NCI-H1417 (cell line): ENCODE measurements at places on chromosomes 5 and 9.

GRCh38 chr5:78327761-78328510 lies 32.5 kb upstream of the SCAMP1 start:
- no peak for DNase-seq

GRCh38 chr5:114243281-114243971 lies 118.4 kb upstream of the KCNN2 start:
- no peak for DNase-seq

DNA sequence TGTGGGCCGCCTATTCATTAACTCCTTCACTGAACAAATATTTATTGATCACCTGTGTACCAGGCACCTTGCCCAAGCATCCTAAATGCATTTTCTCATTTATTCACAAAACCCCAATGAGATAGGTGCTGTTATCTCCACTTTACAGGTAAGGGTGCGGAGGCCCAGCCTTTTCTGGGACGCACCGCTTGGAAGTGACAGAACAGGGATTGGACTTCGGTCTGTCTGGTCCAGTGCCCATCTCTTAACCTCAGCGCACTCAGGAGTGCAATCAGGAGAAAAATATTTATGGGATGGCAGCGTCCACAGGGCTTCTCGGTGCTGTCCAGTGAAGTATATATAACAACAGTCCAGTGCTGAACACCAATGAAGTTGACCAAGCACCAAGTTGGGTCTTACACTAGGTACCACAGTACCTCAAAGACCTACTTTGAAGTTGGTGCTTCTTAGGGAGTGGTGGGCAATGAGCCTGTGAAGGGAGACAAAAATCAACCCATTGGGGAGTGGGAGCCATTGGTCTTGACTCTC lies 18.9 kb upstream of the GARNL3 start:
- no peak for DNase-seq

DNA sequence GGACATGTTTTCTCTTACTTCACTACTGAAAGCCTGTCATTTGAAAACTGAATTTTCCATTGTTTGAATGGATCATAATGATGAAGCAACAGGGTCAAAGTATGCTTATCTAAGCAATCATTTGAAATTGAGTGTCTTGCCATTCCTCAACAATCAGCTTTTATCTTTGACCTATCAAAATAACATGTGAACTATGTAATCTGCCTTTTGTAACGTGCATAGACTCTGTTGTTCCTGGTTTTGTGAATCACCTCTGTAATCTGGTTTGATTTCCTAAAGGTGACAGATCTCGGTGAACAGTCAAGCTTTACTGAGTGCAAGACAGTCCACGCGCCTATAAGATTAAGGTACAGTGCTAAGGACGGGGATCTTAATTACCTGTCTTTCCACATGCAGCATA lies 3.3 kb downstream of the MEF2C start:
- no peak for DNase-seq

DNA sequence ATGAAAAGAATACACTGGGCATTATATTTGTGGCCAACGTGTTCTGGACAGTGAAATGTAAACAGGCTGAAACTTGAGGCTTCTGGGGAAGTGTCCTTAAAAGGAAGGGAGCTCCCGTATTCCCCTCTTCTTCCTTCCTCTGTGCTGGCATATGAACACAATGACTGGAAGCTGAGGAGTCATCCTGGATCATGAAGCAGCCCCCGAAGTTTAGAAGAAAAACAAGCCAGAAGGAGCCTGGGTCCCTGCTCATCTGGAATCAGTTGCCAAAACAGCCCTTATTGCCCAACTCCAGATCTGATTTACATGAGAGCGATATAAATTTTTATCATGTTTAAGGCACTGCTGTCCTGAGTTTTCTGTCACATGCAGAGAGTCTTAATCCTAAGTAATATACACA lies 65.4 kb upstream of the SLC1A1 start:
- DNase-seq = no peak

GRCh38 chr5:66222455-66222854 lies 78.4 kb downstream of the SREK1 start:
- no peak for DNase-seq

GRCh38 chr9:125961072-125961471 lies 213.9 kb downstream of the PBX3 start:
- no peak for DNase-seq

DNA sequence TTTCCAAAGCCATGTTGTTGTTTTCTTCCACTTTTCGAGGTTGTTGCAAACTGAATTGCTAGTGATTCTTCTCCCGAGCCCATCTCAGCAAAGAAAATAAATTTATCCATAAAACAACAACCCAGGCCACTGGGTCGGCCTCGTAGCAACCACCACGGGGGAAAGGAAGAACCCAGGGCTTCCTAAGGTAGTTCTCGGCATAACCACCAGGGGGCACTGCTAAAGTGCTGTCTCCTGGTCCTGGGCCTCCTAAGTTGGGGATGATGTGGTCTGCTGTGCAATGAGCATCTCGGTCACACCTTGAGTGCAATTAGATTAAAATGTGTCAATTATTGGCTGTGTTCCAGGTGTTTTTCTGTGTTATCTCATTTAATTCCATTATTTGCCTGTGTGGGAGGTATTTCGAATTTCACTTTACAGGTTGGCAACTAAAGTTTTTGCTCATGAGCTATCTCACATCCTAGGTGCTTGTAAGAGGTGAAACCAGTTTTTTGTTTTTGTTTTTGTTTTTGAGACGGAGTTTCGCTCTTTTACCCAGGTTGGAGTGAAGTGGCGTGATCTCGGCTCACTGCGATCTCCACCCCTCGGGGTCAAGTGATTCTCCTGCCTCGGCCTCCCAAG lies 102.8 kb upstream of the DAP start:
- DNase-seq = peak; percentile 53

DNA sequence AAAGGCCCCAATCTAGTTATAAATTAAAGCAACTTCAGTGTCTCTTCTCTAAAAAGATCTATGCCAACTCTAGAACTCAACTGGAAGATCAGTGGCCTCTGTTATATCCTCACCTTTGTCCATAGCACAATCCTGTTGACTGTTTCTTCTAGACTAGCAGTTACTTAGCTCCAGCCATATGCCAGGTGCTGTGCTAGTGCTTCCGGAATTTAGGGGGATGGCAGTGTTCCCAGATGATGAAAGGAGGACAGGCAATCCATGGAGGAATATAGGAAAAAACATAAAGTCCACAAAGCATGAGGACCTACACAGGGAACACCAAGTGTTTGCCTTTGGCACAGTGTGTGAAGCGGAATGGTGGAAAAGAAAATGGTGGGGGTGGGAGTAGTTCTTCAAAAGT lies 214.3 kb downstream of the MAPKAP1 start:
- no peak for DNase-seq

DNA sequence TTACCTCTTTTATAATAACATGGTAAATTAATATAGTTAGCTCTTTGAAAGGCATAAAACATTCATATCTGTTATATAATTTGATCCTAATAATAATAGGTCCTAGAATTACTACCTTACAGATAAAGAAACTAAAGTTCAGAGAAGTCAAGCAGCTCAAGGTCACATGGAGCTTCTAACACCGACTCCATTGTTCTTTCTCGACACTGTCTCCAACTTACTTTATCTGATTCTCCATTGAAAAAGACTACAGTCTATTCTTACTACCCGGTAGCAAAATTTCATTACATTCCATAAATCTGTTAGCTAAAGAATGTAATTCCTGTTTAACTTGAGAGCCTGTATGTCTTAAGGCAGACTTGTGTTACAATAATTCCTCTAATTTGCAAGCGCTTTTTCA lies 96.3 kb upstream of the TMEM161B start:
- no peak for DNase-seq

GRCh38 chr5:125198270-125198974 lies 452.0 kb upstream of the ZNF608 start:
- peak; percentile 97 for DNase-seq

DNA sequence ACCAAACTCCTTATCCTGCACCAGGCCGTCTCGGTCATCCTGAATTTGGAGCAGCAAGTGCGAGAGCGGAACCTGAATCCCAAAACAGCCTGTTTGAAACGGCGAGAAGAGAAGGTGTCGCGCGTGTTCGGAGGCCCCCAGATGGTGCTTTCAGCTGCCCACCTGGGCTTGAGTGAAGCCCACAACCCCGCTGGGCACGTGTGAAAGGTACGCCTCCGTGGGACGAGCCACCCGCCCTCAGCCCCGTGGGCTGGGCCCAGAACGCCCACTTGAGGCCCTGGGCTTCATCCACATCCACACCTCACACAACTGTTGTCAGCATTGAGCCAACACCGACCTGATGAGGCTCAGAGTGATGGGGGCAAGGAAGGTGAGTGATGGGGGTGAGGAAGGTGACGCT lies 72.8 kb downstream of the INSL6 start:
- DNase-seq = no peak

DNA sequence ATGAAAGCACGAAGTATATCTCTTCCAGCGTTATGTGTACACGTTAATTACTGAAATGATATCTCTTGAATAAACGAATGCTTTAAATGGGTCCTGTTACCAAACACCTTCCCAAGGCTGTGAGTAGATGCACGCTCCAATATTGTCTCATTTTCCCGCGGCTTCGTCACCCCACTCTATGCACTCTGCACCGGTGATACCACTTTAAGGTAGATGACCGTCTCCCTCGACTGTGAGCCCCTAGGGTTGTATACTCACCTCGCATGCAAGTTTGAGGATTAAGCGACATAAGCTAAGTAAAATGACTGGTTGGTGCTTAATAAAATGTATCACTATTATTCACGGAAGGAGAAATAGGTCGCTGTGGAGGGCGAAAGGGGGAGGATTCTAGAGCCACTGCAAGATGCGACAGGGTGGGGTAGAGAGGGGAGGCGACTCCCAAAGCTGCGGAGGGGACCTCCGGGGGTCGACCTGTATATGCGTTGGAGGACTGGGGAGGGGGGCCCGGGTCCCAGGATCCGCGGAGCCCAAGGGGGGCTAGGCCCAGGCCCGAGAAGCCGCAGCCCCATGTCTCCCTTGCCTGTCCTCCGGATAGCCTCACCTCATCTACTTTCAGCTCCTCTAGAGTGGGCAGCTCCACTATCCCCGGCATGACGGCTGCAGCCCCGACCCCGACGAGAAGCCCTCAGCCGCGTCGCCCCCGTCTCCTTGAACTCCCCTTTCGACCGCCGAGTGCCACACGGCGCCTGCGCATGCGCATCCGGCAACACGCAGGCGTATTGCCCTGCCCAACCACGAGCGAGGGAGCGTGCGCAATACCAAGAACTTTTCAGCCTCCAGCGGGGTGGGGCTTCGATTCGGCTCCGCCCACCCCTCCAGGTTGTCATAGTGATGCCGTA lies at the start of the genes MORN5 and NDUFA8:
TSS of gene MORN5 (plus strand) at position 883 of the 899 bp plus-strand sequence. CDS start 65 bp downstream, outside the sequence.
TSS of gene NDUFA8 (minus strand) at position 754 of the 899 bp plus-strand sequence. CDS start at position 652, 102 bp downstream.
- DNase-seq = peak; percentile 99

DNA sequence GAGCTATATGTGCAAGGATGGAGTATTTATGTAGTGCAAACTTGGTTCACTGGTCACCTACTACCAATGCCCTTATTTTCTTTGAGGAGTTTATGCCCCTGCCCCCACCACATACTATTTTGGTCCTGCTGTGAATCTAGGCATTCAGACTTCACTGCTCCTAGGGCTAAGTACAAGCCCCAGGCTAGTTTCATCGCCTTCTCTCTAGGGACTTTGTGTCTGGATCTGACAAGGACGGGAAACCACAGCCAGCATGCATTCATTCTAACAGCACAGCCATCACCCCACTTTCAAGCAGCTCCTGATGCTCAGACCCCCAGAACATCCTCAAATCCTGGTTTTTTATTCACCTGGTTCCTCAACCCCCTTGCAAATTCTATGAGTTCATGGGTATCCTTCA lies 56.8 kb downstream of the DRD1 start:
- peak; percentile 8 for DNase-seq

DNA sequence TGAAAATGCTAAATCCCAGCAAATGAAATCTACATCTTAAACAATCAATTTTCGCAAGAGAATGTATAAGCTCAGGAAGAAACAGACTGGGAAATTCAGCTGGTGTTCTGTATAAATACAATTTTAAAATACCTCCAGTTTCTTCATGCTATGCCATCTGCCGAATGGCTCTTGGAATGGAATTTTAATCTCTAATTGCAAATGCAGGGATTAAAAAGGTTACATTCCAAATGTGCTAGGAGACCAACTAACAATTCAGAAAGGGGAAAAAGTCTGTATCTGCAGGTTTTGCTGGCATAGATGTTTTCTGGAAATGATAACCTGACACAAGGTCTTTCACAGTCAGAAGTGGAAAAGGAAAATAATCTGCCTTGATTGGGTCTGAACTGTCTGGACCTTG lies 379.7 kb downstream of the MAT2B start:
- DNase-seq = no peak

GRCh38 chr9:135443797-135444425 lies 35.7 kb upstream of the PPP1R26 start:
- DNase-seq = no peak

DNA sequence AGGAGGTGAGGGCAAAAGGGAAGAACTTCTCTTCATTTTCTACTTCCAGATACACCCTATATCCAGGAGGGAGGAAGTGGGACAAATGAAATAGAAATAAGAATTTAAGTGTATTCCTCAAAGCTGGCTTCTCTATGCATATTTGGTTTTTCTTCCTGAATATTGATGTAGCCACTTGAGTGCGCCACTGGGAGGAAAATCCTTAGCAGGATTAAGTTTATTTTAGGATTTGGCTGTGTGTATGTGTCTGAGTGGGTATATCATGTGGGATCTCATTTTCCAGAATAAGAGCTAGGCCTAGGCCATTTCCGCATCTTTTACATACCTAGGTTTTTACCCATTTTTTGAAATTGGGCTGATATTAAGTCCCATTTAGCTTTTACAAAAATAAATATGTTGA lies 42.5 kb downstream of the MAP1B start:
- no peak for DNase-seq

DNA sequence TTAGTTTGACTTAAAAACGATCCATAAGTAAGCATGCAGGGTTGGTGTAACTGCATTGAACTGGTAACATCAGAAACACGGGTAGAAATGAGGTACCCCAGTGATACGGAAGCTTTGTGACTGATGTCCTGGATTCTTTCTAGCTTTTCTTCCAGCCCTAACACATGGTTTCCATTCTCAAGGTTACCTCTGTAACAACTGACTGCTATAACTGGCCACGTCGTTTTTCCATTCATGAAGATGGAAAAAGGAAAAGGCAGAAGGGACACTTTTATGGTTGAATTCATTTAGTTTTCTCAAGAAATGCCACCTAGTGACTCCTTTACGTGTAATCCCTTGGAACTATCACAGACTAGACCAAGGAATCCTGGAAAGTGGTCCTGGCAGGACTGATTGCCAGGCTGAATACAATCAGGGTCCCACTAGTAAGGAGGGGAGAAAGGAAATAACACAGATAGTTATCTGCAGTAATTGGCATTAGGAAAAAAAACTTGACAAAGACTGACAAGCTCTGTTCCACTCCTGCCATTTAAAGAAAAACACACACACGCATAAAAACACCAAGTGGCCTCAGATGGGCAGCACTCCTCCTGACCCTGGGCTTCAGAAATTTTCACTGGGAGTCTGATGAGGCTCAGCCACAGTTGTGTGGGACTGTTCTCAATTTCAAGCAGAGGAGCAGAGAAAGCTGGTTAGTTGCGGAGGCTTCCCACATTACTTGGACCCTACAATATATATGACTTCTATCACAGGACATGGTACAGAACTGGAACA lies 77.5 kb upstream of the ZNF169 start:
- DNase-seq = no peak

DNA sequence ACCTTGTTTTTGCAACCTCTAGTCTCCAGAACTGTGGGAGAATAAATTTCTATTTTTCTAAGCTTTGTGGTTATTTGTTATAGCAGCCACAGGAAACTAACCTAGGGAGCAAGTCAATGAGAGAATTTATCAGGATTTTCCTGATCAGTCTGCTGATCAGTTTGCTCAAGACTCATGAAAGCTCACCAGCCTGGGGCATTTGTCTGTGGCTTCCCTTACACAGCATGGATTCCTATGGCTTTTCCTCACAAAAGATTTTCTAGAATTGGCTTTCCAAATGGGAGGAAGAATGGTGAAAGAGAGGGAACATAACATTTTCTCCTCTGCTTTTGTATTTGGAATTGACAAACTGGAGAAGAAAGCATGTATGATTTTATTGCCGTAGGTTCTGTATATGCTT lies 20.2 kb downstream of the ARRDC3 start:
- DNase-seq = no peak
